Activated CD8-positive, alpha-beta memory T cell treated with anti-CD3 and anti-CD28 coated beads for 48 hours (primary cell): ENCODE measurements at places on chromosomes 6 and 20.

DNA sequence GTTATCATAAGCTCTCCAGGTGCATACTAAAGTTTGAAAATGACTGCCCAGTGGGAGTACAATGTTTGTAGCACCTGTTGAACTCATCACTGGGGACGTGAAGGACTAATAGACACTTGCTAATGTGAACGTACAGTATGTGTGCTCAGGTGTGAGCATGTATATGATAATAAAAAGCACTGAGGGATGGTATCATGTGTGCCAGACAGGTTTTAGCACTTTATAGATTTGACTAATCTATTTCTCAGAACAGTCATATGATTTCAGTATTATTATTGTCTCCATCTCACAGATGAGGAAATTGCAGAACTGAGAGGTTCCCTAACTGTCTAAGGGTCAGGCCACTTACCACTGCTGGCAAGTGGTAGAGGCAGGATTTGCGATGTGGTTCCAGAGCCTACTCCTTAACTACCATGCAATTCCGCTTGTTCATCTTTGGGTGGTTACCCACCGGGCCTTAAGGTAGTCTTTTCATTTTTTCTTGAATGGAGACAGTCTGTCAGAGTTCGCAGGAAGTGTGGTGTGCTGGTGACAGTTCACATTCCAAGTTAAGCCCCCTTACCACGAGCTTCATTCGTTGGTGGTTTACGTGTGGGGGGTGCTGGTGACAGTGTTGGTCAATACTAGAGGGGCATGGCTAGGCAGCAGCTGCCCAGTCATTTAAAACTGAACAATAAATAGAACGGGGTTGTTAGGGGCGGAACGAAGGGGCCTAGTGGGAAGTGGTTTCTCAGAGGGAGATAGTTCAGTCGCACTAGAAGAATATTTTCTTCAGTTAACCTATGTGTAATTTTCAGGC is 46.8 kb downstream of the RREB1 start:
- DNase-seq, result no peak

DNA sequence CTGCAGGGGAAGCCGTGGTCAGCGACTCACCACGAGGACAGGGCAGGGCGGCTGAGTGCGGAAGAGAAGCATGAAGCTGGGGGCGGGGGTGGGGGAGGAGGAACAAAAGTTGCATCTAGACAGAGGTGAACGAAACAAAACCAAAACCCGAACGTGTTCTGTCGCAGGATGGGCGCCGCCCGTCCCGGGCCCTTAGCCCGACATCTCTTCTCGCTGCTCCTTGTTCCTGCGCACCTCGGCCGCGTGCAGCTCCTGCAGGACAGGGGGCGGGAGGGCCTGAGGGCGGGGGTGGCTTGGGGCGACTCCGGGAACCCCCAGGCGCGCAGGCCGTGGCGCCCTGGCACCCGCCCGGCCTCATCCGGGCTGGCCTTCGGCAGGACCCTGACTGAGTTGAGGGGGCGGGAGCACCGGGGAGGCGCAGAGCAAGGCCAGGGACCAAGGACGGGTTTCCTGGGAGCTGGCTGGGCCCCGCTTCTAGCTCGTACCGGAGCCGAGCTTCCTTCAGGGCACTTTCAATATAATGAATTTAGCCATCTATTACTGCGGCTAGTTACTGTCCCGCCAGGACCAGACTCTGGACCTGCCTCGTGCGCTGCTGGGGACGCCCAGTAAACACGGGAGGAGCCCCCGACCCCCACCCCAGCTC is 12.0 kb downstream of the STMN3 start:
- DNase-seq, result no peak

GRCh38 chr20:50363027-50363426 is 147.2 kb upstream of the PTPN1 start:
- no peak for DNase-seq

DNA sequence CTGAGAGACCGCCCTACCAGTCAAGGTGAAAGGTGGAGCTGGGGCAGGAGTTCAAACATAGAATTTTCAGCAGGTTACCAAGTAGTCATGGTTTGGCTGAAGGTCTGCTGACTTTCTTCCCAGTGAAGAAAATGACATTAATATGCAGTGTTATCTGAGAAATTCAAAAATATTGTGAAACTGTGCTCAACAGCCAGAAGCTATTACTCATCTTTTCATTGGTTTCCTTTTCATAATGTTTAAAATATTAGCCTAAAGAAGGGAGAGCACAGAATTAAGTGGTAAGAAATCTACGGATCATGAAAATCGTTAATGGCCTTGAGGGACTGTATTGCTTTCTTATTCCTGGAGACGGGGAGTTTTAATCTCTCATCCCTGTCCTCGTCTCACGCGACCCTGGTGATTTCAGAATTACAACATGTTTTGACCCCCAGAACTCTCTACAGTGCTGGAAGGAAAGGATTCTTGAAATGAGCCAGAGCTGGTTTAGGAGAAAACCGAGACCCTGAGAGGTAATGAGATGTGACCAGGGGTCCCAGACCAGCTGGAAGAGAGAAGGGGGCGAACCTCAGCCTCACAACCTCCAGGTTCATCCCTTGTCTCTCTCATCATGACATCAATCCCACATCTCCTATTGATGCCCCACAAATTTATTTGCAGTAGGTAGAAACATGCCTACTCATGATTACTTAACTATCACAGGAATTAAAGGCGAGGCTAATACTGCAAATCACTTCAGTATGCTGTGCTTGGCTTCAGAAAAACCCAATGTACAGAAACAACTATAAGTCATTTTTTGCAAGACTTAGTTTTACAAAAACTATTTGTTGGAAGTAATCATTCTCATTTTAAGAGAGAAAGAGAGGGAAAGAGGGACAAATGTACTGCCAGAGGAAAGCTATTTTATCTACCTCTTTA is 209.5 kb downstream of the FNDC1 start:
- no peak for DNase-seq

DNA sequence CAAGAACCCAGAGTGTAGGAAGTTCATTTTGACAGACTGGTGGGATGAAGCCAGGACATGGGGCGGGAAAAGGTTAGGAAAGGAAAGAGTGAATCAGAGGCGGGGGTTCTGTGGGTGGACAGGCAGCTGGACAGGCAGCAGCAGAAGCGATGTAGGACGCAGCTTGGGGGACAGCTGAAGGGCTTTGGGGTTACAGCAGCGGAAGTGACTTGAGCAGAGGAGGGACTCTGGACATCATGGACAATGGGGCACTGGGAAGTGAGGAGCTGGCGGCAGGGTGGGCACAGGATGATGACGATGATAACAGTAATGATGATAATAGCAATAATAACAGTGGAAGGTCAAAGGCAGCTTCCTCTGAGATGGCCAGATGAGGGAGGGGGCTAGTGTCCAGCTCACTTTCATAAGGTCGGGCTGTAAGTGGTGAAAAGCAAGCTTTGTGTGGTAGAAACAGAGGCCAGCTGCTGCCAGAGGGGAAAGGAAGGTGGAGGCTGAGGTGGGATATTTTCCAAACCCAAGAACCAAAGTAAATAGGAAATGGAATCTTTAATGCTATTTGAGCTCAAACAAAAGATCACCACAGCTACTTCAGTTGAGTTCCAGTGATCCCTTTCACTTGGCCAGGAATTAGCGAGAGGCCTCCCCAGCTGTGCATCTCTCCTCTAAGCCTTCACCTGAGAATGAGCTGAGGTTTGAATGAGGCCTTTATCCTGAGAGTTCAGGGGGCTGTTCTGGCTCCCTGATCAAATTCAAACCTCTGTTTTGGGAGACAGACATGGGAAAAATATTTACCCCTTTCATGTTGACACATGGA is 433.5 kb downstream of the DHX35 start:
- DNase-seq, result no peak

- DNase-seq, result no peak
These were observed 2.1 kb upstream of the ECHDC1 start for GRCh38 chr6:127345521-127345920.

DNA sequence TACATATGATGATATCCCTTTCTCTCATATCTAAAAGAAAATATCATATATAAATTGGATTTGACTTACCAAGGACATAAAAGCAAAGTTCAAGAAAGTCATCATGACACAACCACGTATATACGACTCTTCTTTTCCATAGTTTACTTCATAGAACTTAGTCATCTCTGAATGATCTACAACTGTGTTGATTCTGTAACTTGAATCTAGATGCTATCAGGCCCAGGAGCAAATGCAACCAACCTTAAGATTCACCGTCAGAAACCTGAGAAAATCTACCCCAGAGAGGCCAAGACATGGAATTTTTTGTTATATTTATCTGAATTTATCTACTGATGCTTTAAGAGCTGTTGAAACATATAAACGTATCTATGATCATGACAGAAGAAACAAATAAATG is 165.6 kb downstream of the PDE10A start:
- DNase-seq, result no peak
